ENCODE measurements at places on chromosomes 2 and 18.

DNA sequence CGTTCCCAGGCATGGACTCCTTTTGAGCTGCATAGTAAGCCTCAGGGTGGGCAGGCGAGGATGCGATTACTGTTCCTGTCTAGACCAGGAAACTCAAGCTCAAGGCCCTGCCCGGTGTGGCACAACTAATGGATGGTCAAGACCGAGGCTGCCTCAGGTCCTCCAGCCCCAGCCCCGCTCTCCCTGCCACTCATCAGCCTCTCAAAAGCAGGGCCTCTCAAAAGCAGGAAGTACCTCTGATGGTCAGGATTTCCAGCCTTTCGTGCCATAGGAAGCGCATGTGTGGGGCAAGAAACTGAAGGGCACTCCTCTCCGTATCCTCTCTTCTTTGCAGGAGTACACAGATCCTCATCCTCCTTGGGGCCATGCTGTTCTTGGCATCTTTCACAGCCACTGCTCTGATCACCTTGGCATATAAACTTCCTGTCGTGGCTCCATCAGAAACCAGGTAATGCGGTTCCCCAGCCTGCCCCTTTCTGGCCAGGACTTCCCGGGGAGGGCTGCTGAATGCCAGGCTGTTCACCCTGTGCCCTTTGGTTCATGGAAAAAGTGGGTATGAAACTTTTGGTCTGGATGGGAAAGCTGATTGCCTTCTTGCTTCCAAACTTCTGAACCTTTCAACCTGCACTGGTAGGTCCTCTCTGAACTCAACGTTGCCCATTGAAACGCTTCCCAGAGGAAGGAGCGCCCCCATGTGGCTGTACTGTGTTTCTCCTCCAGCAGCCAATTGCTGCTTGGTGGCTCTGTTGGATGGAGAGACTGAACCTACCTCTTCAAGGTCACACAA is 82.8 kb upstream of the SEC11C start:
- peak; percentile 45 for DNase-seq

- DNase-seq, result no peak
Measured at GRCh38 chr2:196528486-196529223, 110.9 kb upstream of the CCDC150 start.

- DNase-seq, result no peak
Measured at GRCh38 chr18:5417342-5417741, 121.8 kb upstream of the ZBTB14 start.

DNA sequence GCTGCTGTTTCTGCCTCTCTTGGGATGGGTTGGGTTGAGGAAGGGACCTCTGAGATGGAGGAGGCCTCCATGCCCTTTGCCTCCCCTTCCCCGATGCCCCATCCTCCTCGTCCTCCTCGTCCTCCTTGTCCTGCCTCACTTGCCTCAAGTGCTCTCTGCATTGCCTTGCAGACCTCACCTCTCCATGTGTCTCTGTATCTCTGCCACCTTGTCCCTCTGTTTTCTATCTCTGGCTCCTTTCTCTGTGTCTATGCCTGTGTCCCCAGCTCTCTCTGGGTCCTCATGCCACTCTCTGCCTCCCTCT is 87.5 kb downstream of the MCFD2 start:
- no peak for DNase-seq

DNA sequence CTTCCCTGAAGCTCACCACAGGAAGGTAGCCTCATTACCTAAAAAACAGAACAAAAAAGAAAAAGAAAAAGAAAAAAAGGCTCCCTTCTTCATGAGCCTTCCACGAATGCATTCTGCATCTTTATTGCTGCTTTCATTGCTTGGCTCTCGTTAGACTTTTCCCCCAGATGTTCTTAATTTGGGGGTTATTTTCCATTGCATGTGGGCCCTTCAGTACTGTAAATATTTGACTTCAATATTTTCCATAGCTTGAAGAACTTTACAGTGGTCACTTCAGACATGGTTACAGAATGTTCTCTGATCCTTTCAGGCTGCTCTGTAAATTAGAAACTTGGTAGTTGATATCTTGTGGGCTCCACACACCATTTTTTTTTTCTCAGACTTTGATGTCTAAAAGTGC is 65.6 kb upstream of the COPS8 start:
- peak; percentile 32 for DNase-seq

DNA sequence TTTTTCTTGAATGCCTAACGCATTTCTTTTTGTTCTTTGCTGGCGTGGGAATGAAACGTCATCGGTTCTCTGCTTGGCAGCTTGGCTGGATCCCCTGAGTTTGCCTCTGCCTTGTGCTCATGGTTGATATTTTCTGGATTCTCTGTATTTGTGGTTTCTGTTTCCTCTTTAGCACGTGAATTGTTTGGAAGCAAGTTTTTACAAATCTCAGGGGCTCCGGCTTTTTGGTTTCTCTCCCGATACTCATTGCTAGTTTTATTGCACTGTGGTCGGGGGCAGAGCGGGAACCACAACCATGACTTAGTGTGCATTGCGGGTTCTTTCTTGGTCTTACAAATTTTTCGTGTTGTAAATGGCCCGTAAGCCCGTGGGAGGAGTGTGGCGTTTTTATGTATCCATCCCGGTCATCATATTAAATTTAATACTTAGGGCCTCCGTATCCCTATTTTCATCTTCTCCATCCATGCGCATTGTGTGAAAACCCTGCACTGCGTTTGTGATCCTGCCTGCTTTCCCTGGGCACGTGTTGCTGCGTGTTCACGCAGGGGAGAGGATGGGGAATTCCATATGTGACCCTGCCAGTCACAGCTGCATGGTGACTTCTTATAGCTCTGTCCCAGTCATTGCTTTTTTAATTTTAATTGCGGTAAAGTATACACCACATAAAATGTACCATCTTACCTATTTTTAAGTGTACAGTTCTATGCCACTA is 9.4 kb downstream of the RAMP1 start:
- DNase-seq, result no peak

DNA sequence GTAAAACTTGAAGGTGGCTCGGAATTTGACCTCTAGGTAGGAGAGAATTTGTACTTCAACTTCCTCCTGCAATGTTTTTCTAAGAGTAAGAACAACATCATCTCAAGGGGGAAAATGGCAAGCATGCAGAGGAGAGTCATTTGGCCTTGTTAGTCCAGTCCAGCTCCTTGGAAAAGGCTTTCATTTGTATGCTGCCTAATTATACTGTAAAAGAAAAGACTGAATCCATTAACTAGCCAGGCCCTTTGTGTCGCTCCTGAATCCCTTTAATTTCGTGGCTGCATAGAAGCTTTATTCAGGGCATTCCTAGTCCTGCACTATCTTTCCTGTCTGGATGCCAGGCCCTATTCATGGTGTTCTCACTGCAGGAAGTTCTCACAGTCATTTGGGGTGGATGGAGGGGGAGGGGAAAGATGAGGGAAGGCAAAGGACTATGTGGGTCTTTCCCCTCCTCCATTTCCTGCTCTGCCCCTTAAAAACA is 36.0 kb downstream of the PHLPP1 start:
- no peak for DNase-seq

DNA sequence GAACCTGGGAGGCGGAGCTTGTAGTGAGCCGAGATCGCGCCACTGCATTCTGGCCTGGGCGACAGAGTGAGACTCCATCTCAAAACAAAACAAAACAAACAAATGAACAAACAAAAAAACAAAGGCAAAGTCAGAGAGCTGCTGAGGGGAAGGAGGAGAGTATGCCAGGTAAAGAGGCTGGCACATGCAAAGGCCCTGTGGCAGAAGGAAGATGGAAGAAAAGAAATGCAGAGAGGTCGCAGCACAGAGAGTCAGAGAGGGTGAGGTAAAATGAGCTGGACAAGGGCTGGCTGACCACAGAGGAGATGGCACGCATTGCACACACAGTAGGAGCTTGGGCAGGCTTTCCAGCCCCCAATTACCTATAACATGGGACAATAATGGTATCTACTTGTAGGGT is 47.0 kb downstream of the FAM178B start:
- DNase-seq, result no peak

- no peak for DNase-seq
Measured at GRCh38 chr18:13294309-13294708, 75.7 kb downstream of the LDLRAD4 start.

DNA sequence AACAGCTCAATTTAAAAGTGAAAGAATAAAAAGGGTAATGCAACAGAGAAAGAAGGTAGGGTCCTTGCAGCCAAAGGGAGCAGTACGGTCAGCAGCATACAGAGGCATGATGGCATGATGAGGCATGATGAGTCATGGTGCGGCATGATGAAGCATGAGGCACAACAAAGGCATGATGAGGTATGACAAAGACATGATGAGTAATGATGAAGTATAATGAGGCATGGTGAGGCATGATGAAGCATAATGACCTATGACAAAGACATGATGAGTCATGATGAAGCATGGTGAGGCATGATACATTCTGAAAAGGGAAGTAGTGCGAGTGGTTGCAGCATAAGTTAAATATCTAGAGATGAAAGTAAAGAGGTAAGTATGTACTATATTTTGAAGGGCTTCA is 673.2 kb downstream of the TMEM182 start:
- no peak for DNase-seq

GRCh38 chr2:9594366-9595054 is 36.3 kb downstream of the YWHAQ start:
- no peak for DNase-seq

DNA sequence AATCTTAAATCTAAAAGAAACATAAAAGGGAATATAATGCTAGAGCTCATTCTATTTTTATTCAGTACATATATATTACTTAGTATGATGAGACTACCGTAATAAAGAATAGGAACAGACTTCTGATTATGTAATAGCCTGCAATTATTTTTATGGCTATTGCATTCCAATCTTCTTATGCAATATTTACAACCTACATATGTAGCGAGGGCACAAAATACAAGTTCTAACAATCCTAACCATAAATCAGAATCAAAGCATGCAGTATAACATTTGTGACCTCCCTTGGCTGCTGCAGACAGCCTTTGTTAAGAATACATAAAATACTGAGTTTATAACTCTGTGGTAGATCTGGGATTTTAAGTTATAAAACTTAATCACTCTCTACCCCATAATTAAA is 177.6 kb downstream of the BABAM2 start:
- DNase-seq, result no peak

GRCh38 chr2:200443376-200443775 is 66.5 kb downstream of the KCTD18 start:
- no peak for DNase-seq

DNA sequence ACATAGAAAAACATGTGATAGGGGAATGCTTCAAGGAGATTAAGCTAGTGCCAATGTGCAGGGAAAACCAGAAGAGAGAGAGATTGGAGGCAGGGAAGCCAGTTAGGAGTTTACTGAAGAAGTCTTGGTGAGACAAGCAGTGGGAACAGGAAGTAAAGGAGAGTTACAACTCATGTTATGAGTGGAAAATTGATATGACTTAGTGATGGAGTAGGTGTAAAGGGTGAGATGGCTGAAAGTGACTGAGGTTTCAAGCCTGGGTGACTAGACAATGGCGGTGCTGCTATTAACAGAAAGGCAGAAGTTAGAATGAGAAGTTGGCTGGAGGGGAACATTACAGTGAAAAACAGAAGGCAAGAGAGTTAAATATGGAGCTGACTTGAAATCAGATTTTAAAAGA is 16.5 kb downstream of the DOK1 start:
- no peak for DNase-seq

- DNase-seq, result no peak
Measured at GRCh38 chr2:8244639-8245038, 437.2 kb upstream of the ID2 start.
